GF-D8 (cell line): ENCODE measurements at places on chromosomes 4 and X.

DNA sequence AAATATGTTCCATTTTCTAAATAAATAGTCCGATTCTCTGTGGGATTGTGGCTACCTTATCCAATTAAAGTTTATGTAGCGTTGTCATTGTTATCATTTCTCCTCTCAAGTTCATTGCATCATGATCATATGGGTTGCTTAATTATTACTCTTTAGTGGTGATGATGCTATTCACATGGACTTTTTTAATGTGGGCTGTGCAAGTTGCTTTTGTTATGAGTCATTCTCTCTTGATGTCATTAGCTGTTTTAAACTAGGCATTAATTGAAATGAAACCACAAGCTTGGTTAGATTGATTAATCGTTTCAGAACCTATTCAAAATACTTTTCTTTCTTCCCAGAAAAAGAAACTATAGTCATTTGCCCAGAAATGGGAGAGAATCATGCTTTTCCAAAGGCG, 38.2 kb downstream of the NHS start:
- no peak for DNase-seq

DNA sequence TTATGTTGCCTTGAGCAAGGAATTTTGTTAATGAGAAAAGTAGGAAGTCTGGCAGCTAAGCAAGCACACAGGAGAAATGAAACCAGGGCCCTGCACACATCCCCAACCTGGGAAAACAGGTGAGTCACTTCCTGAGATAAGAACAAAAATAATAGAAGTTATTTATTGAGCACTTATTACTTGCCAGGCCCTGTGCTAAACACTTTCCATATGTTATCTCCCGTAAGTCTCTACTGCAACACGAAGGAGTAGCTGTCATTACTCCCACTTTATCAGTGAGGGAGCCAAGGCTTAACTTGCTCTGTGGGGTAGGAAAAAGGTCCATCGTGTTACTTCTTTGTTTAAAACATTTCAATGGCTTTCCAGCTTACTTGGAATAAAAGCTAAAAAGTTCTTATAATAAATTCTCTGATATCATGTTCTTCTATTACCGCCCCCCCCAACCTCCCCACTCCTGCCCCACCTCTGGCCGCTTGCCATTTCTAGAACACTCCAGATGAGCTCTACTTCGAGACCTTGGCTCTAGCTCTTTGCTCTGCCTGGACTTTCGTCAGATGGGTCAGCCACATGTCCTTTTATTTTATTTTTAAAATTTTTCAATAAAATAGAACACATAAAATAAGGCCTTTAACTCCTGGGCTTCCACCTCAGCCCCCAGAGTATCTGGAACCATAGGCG, 36.3 kb upstream of the PLAC8 start:
- DNase-seq: no peak

- peak; percentile 91 for DNase-seq
Measured at GRCh38 chr4:102759831-102760644, 730 bp downstream of the MANBA start.

DNA sequence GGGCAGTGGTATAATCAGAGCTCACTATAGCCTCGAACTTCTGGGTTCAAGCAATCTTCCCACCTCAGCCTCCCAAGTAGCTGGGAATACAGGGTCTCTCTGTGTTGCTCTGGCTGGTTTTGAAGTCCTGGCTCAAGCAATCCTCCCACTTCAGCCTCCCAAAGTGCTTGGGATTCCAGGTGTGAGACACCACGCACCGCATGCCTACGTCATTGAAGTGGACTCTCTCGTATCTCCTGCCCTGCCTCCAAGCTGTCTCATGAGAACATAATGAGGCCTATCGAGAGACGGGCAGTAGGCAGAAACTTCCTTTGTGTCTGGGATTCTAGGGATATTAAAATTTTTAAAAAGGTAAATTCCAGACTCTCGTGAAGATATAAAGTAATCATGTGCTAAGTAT, 65.0 kb upstream of the NLGN4X start:
- DNase-seq: no peak

DNA sequence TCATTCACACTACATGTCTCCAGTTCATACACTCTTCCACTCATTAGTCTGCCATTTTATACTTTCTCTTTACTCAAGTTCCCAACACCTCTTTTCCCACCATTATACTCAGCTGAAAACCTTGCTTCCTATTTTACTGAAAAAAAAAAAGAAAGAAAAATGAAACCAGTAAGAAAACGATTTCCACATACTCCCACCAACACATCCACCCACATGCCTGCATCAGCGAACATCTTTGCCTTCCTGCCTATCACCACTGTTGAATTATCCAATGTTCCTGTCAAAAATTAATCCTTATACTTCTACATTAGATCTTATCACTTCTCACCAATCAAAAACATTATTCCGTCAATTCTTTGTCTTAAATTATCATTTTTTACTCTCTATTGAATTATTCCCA, 188.1 kb upstream of the FAM241A start:
- DNase-seq: no peak
